ENCODE measurements at places on chromosomes 6 and 20. TPM values are rescaled to one million over a fixed set of nuclear protein-coding genes. Genes with fewer than 3 reads are reported as not detected.

DNA sequence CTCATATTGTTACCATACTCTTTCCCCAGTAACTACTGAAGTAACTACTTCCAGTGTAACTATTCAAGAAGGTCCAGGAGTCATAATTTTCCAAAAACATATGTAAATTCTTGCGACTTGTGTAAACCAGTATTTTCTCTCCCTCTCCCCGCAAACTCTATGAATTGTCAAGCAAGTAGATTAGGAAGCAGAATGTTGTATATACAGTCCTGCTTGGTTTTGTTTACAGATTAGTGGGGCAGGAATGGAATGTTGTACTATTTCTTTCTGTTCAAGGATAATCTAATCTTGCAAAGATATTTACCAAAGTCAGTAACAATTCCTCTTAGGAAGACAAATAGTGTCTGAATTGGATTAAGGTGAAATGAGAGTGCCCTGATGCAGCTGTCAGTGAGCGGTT is 234.9 kb upstream of the PLN start:
- no peak for DNase-seq

DNA sequence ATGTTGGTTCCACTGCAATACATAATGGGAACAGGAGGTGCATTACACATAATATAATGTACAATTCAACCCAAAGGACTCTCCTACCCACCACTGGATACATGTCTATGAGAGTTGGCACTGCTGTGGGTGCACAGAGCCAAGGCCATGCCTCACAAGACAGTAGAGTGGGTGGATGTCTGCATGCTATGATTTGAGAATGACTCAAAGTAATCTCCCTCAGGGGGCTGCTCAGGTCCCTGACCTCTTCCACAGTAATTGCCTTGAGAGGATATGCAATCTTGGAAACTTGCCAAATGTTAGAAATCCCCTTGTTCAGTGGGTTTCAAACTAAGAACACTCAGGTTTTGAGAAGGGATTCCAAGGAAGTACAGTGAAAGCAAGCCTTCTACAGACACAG is 79.0 kb downstream of the ANKEF1 start:
- DNase-seq, result no peak

- DNase-seq, result no peak
Measured at GRCh38 chr6:104540743-104541142, 319.0 kb downstream of the HACE1 start.

DNA sequence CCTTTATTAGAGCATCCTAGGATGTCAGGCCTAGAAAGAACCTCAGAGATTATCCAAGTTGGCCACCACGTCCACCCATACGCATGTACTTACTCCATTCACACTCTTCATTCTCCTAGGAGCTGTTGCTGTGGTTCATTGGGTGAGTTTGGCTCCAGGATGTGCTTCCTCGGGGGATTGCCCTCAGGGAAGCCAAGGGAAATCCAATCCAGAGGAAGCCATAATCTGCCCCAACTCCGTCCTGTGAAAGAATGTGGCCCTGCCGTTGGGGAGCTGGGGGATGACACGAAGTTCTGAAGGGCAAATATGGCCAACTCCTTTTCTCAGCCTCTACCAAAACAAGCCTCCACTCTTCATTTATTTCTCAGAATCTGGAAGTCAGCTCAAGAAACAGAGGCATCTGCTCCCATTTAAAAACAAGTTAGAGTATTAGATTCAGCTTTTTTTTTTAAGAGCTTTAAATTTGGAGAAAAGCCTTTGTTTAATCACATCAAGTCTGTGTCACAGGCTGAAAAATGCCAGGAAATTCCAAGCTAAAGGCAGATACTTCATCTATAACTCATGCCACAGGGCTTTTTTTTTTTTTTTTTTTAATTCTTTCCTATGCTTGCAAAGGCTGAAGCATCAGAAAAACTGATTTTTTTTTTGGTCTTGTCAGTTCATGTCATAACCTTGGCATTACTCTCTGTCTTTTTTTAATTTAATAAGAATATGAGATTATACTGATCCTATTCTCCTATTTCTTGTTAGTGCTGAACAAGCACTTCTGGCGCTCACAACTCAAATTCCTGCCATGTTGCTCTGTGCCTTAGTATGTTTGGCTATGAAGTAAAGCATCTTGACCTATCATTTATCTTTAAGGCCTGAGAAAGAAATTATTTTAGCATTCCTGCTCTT is 480.9 kb upstream of the MARCKS start:
- no peak for DNase-seq

DNA sequence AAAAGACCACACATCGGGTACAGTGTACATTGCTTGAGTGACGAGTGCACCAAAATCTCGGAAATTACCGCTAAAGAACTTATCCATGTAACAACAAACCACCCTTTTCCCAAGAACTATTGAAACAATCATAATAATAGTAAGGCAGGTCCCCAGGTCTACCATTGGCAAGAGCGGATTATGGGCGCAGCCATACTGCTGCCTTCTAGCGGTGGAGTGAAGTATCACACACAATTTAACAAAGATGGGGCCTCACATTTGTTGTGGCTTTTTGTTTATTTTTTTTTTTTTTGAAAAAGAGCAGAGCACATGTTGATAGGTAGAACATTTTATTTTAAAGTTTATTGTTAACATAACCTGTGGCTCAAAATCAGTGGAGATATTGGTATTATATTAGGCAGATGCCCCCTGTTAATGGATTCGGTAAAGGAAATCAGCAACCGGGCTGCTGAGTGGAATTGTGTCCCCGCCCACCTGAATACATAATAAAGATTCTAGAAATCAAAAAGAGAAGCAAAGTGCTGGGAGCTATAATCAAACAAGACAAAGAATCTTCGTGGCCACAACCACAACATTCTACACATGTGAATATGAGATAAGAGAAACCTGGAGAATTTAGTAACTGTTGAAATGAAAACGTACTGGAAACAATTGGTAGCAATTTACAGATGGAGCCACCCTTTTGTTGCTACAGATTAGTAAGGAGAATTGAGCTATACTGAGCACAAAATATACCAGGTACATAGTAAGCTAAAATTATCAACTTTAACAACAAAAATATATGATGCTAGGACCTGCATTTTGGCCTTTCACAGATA is 94.2 kb upstream of the EXOC2 start:
- no peak for DNase-seq

GRCh38 chr6:122063076-122063475 is 336.4 kb upstream of the HSF2 start:
- DNase-seq, result peak; percentile 22

GRCh38 chr6:63813566-63814120 is 178.0 kb downstream of the PHF3 start:
- DNase-seq, result no peak

- DNase-seq, result no peak
Measured at GRCh38 chr6:88492824-88493223, 326.7 kb upstream of the CNR1 start.

DNA sequence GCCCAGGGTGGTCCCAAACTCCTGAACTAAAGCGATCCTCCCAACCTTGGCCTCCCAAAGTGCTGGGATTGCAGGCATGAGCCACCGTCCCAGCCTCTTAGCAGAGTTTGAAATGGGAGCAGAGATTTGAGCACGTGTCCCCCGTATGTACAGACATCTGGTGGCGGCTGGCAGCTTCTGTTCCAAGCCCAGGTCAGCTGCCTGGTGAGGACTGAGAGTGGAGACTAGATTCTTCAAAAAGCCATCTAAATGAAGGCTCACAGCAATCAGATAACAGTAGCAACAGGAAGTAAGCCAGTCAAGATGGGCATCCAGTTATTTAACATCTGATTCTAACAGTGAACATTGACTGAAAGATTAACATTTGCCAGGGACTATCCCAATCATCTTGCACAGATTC is 128.1 kb upstream of the AKAP12 start:
- DNase-seq, result no peak

- no peak for DNase-seq
Measured at GRCh38 chr20:23003077-23003635, 32.0 kb upstream of the SSTR4 start.

GRCh38 chr6:11094411-11094851 is 797 bp downstream of the SMIM13 start:
- peak; percentile 33 for DNase-seq

DNA sequence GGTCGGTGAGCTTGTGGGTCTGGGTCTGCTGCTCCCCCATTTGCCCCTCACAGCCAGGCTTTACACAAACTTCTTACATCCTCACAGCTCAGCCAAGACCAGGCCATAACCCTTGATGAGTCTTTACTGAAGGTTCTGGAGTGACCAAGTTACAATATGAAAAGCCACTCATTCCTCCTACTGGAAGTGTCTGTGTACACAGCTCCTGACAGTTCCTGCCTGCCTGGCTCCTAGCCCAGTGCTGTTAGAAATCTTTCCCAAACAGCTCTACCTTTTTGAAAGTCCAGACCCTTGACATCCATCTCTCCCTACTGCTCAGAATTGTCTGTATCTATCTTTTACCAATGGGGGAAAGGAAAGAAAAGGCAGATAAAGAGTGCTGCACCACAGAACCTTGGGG is 106.9 kb downstream of the PAX1 start:
- no peak for DNase-seq

- no peak for DNase-seq
Measured at GRCh38 chr20:4233520-4233919, 218.2 kb upstream of the RNF24 start.

DNA sequence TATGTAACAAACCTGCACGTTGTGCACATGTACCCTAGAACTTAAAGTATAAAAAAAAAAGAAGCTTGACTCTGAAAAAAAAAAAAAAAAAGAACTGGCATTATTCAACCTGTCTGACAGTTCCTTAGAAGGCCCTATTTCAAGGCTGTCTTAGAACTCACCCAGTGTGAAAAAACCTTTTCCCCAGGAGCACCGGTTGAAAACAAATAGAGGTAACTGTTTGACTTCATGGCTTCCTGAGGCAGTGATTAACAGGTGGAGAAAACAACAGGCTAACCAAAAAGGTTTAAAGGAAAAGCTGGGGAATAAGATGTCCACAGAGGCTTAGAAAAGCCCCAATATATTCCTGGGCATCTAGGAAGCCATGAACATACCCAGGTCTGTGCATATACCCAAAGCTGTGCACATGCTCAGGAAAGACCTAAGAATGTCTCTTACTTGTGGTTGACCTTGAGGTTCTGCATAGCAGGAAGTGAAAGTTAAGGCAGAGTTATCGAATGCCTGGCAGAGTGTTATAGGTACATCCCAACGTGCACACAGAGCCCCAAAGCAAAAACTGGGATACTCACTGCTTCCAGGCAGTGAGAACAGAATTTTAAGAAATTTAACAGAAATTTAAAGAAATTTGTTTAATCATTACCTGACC is 7.0 kb downstream of the UQCC1 start:
- no peak for DNase-seq

DNA sequence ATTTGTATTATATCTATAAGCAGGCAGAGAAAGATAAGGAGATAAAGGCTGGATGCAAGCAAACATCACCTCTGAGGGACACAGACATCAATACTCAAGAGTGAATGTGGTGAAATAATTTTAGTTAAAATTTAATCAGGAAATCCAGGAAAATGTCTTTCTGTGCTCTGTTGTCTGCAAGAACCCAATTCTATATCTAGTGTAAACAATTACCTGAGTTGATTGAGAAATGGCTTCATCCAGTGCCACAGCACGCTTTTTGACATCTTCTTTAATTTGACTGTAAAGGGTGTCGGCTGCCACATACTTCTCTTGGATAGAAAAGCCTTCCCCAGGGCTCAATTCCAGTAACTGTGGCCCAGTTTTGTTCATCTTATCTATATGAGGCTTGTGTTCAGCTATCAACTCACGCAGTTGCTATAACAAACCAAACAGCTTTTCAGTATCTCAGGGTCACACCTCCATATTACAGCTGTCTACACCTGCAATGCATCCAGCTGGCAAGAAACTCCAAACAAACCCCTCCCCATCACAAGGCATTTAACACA is 131.6 kb downstream of the DST start:
- no peak for DNase-seq

DNA sequence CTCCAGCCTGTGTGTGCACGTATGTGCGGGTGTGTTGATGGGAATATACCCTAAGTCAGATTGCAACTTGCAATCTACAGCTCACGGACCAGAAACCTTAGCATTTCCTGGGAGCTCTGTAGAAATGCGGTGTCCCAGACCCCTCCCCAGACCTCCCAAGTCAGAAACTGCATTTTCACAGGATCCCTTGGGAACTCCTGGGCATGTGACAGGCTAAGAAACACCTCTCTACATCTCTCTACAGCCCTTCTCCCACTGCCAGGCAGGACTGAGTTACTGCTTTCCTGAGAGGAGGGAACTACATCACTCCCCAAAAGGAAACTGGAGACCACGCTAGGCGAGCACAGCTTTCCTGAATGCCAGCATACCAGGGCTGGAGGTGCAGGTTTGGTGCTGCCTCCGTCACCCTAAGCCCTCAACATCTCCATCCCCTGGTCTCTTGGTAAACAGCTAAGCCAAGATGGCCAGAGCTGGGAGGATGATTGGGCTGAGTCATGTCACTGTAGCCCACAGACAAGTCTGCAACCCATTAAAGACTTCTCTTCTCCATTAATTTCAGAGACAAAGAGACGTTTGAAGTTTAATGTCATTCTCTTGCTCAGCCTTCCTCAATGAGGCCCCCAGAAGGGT is 194.4 kb downstream of the BMP7 start:
- DNase-seq, result no peak

GRCh38 chr6:1873781-1874180 is 264.1 kb downstream of the FOXC1 start:
- no peak for DNase-seq

DNA sequence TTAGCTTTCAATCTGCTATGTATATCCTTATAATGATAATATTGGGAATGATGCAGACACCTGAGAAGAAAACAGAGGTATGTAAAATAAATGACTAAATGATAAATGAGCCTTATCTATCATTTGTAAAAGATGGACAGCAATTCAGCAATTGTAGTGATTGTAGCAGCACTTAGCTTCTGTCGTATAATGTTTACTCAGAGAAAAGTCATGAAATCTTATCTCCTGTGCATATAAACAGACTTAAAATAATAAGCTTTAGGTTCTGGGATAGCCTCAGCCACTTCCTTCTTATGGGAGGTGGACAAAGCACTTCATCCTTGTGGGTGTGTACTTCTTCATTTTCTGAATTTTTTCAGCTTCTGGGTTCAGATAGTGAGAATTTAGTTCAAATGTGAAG is 324.8 kb upstream of the MAP3K7 start:
- no peak for DNase-seq

DNA sequence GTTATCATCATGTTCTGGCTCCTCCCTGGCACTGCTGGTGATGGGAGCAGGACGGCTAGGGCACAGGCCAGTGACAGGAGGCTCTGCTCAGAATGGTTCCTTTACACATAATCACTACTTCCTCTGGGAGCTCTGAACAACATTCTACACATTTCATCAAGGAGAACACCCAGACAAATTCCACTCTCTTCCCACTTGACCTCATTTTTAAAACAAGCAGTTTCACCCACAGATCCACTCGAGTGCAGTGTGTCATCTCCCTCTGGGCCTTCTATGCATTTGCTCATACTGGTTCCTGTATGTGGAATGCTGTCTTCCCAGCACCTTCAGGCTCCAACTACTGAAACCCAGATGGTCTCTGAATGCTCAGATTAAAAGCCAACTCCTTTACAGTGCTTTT is 84.8 kb downstream of the ELOVL5 start:
- no peak for DNase-seq

GRCh38 chr20:20415321-20415720 is 47.4 kb downstream of the INSM1 start:
- no peak for DNase-seq

PSORS1C1 gene
- 0.10 TPM for polyA plus RNA-seq

CENPQ gene
- polyA plus RNA-seq, result 18.3 TPM

IMPG1 gene
- 5.2 TPM for polyA plus RNA-seq

PBOV1 gene
- 0.13 TPM for polyA plus RNA-seq

MTFR2 gene
- polyA plus RNA-seq, result 4.9 TPM

Measured in left kidney (tissue), 8 donors.